ENCODE measurements at places on chromosomes 1 and 21.
A peak's percentile ranks its signal among the peaks of the same experiment; 100 is the strongest.

GRCh38 chr1:33347650-33347992, 26.7 kb upstream of the A3GALT2 start:
- DNase-seq = no peak

DNA sequence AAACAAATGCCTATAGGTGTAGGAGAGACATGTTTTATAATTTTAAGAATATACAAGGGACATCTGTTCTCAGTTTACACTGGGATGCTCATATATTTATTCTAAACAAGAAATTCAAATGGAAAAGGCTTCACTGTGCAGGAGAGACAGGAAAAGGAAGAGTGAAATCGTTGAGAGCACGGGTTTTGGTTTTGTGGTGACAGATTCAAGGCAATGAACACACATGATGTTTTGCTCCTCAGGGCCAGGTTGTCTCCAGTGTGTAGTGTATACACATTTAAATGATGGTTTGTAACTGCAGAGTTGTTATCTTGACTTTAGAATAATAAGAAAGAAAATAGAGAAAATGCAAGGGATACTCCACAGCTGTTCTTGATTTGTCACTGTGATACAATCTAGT, 73.7 kb downstream of the S1PR1 start:
- DNase-seq = no peak

- DNase-seq = no peak
Observed at GRCh38 chr1:153395136-153395685, 4.3 kb upstream of the S100A8 start.

- DNase-seq = no peak
Observed at GRCh38 chr1:230230948-230231773, 164.1 kb downstream of the GALNT2 start.

- DNase-seq = no peak
Observed at GRCh38 chr1:113768916-113769600, 9.8 kb upstream of the PHTF1 start.

DNA sequence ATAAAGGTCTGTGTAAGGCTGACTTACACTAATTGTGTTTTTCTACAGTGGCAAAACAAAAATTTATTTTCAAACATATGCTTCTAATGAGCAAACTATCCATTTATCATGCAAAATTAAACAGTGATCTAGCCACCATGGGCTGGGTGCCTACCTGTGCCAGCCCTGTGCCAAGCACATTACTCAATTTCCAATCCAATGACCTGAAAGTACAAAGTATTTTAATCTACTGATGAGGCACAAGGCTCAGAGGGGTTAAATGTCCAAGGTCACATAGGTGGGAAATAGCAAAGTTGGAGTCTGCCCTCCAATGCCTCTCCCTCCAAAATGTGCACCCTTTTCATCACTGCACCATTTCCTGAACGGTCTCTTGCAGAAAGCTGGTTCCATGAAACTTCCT, 279.1 kb upstream of the FMN2 start:
- DNase-seq = no peak

- no peak for DNase-seq
Observed at GRCh38 chr21:35303085-35303484, 254.0 kb upstream of the RUNX1 start.

DNA sequence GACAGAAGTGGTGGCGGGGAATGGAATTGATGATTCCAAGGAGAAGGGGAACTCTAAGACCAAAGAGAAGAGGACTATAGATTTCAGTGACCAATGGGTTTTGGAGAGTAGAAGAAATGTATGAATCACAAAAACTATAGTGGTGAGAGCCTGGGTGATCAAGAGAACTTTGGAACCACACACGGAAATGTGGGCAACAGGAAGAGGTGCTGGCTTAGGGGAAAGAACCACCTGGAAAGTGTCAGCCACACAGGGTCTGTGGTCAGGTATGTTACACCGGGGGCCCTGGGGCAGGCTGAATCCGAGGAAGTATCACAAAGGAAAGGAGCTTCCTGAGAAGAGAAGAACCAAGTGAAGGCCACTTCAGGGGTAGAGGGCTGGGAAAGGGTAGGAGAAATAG, 11.5 kb upstream of the CHIA start:
- DNase-seq = no peak

- DNase-seq = no peak
Observed at GRCh38 chr1:171389171-171389570, 75.2 kb downstream of the FMO4 start.

- DNase-seq = no peak
Observed at GRCh38 chr1:26094076-26094669, 17.5 kb upstream of the PDIK1L start.

GRCh38 chr21:33968080-33968994, 52.7 kb upstream of the ATP5PO start:
- peak; percentile 27 for DNase-seq

DNA sequence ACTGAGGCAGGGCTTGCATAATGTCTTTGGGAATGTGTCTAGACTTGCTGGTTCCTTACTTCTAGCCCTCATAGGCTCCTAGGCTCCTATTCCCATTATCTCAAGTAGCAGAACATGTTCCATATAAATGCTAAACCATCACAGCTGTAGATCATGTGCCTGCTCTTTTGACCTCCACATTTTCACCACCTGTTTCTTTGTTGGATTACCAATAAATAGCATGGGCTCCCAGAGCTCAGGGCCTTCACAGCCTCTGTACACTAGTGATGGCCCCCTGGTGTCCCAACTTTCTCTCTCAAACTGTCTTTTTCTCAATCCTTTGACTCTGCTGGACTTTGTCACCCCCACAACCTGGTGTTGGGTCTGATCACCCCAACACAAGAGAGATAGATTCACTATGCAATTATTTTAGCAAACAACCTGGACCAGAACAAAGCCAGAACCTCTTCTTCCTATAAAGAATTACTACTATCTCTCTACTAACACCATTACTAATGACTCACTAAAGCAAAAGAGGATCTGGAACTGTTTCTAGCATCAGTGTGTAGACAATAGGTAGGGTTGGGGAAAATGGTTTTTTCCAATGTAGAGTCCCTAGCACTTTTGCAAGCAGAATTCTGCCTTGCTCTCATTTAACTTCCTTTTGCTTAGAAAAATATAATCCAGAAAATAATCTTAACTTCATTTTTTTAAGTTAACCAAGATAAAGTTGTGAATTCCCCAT, 51.7 kb downstream of the WLS start:
- DNase-seq = no peak

GRCh38 chr1:176878750-176879536, 285.6 kb downstream of the ASTN1 start:
- DNase-seq = peak; percentile 14

- no peak for DNase-seq
Observed at GRCh38 chr21:40345711-40346321, 478.6 kb downstream of the PCP4 start.

DNA sequence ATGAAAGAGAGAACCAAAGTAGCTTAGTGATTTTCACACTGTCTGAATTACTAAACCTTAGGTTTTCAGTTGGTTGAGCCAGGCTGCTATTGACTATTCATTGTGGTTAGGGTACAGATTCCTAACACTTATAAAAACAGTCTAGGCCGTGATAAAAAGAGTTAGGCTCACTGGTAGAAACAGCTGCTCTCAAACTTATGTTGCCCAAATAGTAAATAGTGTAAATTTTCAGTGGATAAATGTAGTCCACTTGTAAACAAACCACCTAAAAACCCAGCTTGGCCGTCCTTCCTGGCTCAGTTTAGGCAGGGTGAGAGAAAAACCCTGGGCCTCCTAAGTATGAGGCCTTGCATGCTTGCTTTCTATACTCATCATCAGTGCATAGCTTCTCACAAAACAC, 34.9 kb downstream of the ARID1A start:
- DNase-seq = no peak
